ENCODE measurements at places on chromosomes 3 and 15.

DNA sequence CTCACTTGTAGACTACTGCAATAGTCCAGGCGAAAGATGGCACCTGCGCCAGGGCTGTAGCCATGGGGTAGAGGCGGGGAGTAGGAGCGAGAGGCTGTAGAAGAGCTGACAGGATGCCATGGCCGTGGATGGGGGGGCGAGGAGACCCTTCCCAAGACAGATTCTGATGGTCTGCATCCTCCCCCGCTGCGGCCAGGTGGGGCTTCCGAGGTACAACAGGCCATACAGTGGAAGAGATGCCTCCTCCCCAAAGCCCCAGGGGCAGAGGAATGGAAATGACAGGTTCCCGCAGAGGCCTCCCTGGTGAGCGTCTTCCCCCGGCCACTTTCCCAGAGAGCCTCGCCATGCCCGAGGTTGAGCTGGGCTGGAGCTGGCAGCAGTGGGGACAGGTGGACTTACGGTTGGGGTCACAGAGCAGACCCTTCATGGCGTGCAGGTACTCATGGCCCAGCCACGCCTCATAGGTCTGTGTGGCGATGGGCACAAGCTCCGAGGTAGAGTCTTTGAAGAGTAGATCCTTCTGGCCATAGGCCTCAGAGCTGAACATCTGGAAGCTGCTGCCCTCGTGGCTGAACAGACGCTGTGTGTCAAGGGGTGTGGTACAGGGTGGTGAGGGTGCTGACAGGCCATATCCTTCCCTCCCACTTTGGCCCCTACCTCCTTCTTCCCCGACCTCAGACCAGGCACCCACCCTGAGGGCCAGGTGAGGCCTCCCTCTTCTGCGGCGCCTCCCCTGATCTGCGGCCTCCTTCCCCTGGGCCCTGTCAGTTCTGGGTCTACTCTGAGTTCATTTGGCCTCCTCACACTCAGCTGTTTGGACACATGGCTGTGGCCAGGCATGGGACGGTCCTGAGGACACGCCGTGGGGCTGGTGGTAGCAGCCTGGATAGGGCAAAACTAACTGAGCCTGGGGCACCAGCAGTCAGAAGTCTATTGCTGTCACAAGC, 13.6 kb downstream of the MELTF start:
- no peak for DNase-seq

DNA sequence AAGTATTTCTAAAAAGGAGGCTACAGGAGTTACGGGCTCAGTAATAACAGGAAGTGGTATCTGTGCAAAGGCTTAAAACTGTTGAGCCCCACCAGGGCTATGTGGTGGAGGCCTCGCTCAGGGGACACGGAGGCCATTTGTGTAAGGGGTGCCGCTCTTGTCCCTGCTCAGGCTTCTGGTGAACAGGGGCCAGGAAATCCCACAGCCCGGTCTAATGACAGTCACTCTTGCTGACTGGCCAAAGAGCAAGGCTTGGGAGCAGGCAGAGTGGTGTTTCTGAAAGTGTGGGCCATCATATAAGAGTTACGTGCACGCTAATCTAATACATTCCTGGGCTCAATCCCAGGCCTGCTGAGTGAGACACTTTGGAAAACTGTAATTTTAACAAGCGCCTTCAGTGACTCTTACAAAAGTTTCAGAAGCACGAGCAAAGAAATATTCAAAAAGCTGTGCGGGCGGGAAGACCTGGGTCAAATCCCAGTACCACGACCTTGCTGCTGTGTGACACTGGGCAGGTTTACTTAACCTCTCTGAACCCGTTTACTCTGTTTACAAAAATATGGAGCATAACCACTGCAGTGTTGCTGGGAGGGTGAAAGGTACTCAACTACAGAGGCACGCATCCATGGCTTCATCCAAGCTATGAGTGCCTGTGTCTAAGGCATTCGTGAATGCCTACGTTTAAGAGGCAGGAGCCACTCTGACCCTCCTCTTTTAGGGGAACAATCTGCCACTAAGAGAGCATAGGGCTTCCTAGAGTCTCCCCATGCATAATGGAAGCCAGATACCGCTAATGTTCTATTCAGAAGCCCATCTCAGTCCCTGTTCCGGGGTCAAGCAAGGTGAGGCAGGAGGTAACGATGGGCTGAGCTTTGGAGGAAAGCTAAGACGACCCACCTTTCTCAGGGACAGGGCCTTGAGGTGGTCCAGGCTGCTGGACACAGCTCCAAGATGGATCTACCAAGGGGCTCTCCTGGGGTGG, 2.0 kb downstream of the ATP10A start:
- DNase-seq: no peak

DNA sequence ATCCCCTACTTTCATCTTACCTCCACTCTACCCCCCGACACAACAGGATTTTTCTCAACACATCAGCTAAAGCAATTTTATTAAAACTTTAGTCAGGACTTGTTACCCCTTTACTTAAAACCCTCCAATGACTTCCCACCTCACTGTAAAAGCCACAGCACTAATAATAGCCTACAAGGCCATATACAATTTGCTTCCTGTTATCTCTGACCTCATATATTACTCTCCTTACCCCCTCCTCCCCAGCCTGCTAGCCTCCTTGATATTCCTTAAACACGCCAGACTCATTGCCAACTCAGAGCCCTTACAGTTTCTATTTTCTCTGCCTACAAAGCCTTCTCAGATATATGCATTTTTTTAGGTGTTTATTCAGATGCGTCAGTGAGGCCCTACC, 54.4 kb downstream of the DCUN1D1 start:
- DNase-seq: no peak

- no peak for DNase-seq
Observed at GRCh38 chr3:181008796-181009195, 19.3 kb upstream of the DNAJC19 start.

DNA sequence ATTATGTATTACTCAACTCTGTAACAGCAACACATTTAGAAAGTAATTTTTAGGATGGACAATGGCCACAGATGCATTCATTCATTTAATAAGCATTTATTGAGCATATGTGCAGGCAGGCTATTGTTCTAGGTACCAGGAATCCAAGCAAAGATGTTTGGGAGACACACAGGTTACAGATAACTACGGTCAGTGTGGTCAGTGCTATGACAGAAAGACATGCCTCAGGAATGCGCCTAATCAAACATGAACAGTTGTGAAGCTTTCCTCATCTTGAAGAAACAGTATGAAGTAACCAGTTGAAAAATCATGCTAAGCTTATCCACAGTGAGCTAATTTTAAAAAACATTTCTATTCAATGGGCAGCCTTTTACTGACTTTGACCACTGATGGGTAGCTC, 155.4 kb upstream of the CCDC54 start:
- no peak for DNase-seq

DNA sequence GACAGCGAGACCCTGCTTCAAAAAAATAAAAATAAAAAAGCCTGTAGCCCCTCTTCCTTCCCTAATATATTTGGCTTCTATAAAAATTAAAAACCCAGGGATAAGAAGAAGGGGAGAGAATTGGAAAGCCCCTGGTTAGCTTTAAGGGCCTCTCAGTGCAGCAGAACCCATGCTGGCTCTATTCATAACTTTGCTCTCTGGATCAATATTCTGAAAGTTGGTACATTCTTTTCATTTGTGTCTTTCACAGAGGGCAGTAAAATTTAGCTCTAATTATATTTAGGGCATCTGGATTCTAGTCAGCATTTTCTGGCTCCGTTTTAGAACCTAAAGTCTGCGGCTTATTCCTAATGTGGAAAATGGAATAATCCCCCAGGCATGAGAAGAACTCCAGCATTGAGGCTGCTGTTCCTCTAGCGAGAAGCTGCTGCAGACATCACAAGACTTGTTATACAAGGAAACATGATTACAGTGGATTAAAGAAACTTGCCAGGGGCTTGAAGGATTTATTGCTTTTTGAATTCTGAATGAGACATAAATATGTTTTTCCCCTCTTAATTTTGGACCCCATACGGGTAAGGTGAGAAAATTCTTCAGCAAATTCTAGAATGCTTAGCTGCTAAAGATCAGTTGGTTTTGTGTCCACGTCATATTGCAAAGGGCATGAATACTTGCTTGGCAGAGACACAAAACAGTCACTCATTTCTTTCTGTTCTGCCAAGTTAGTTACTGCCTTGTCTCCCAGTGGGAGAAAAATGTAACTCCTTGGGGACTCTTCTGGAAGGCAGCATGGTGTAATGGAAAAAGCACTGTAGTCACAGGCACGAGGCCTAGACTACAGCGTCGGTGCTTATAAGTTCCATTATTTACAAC, 177.7 kb downstream of the VGLL4 start:
- no peak for DNase-seq

DNA sequence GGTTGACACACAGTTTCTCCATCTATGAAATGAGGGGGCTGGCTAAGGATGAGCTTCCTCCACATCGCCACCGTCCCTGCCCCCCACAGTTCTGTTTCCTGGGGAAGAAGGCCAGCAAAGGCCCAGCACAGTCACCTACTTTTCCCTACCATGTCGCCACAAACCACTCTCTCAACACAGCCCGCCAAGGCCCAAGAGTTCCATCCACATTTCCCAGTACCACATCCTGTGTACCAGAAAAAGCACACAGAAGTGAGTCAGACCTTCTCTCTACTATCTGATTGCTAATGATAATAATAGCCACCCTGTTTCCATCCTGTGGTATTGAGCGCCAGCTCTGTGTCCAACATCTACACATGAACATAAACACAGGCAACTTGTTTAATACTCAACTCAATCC, 30.3 kb upstream of the C15orf39 start:
- no peak for DNase-seq

GRCh38 chr3:114800272-114801031, 346.6 kb downstream of the ZBTB20 start:
- DNase-seq: no peak

DNA sequence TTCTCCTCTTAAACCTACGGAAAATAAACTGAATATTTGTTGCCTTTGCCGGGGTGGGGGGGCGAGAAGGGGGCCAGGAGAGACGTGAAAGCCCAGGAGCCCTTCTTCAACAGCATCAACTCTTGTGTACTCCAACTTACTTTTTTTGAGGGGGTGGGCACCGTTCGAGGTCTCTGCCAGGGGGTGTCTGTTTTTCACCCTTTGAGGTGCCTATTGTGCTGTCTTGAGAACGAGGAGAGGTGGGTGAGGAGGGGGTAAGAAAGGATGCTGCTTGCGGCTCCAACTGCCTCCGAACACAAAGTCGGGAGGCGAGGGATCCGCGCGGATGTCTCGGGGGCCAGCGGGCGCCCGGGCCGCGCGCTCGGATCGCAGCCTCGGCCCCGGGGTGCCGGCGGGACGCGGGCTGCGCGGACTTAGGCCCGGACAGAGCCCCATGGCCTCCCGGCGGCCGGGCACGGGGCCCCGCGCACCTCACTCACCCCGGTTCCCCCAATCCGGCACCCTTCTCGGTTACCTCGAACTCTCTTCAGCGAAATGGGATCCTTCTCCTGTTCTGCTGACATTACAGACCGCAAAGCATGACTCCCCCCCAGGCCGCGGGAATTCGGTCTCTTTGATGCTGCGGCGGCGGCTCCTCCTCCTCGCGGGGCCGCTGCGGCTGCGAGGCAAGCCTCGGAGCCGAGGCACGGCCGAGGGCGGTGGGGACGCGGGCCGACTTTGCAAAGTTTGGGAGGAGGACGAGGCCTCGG, 650 bp downstream of the PYGO1 start:
- DNase-seq: no peak

DNA sequence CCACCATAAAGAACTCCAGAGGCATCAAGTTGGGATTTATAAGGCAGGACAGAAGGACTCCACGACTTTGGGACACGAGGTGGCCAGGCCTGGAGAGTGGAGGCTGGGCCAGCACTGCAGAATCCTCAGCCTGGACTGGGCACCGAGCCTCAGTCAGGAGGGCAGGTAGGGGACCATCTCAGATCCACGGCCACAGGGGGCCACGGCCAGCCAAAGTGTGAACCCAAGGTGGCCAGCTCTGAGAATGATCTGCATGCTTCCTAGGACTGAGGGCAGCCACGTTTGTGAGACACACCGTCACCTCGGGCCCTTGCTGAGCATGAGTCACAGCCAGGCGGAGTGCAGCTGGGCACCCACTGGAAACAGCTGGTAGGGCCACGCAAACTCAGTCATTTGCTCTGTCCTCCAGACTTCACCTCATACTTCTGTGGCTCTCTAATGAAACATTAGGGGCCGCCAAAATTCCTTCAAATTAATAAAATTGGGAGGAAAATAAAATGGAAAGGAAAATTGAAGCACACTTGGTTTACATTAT, 65.8 kb downstream of the CTNNB1 start:
- no peak for DNase-seq

- DNase-seq: no peak
Observed at GRCh38 chr3:40321818-40322217, 12.3 kb downstream of the EIF1B start.

DNA sequence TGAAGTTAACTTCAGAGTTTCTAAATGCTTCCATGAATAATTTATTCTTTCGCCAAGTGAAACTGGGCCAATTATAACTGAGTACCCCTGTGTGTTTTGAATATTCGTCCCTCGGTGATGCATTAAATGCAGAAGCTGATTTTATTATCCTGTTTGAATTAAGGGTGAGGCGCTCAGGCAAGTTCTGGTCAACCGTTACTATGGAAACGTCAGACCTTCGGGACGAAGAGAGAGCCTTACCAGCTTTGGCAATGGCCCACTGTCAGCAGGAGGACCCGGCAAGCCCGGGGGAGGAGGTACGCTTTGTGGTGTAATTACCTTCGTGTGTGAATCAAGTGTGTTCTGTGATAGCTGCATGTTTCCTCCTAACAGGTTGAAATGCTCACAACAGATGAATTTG, 239.8 kb downstream of the ITPR1 start:
- DNase-seq: no peak

DNA sequence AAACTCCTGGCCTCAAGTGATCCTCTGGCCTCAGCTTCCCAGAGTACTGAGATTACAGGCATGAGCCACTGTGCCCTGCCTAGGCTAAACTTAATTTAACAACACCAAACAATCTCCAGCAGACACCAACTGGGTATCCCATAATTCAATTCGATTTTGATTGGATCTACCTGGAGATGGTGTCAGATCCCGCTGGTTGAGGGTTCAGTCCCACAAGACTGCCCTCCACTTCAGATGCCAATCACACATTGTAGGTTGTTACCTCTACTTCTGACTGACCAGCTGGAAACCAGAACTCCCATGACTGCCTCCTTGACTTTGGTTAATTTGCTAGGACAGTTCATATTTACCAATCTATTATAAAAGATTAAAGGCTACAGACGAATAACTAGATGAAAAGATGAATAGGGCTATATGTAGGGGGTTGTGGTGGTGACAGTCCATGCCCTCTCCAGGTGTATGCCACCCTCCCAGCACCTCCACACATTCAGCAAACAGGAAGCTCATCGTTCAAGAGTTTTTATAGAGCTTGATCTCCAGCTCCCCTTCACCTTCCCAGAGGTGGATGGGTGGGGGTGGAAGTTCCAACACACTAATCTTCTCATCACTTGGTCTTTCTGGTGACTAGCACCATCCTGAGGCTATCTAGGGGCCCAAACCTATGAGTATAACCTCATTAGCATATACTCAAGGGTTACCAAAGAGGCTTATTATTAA, 9.3 kb downstream of the B2M start:
- DNase-seq: no peak

Data from HuH-7.5 (cell line).